ENCODE measurements at places on chromosomes 7 and 10. TPM values are rescaled to one million over a fixed set of nuclear protein-coding genes. Genes with fewer than 3 reads are reported as not detected.

The ERVW-1 gene
- total RNA-seq: not detected

The CFAP69 gene
- 3.2 TPM for total RNA-seq

The ETV1 gene
- total RNA-seq: 3.6 TPM

The RASA4B gene
- 1.8 TPM for total RNA-seq

The ANKRD7 gene
- 0.21 TPM for total RNA-seq

The INHBA gene
- 0.78 TPM for total RNA-seq

The CCM2 gene
- total RNA-seq: 39.4 TPM

The FKBP6 gene
- total RNA-seq: not detected

The SH2D4B gene
- total RNA-seq: not detected

The SKIDA1 gene
- 1.3 TPM for total RNA-seq

The SUN3 gene
- not detected for total RNA-seq

The ATP6V0A4 gene
- total RNA-seq: 0.22 TPM

The PLEKHS1 gene
- not detected for total RNA-seq

The MUC12 gene
- 15.5 TPM for total RNA-seq

The SEMA3D gene
- 0.05 TPM for total RNA-seq

The CYP26C1 gene
- not detected for total RNA-seq

The GBX1 gene
- not detected for total RNA-seq

The PRKAG2 gene
- total RNA-seq: 41.5 TPM

The AGAP5 gene
- 1.8 TPM for total RNA-seq

The MYPN gene
- 2.5 TPM for total RNA-seq

The ZDHHC6 gene
- total RNA-seq: 31.6 TPM

The STEAP1 gene
- total RNA-seq: 15.8 TPM

The PIK3AP1 gene
- total RNA-seq: 0.92 TPM
